ENCODE measurements at places on chromosomes 5 and 9.
A peak's percentile ranks its signal among the peaks of the same experiment; 100 is the strongest.

GRCh38 chr9:91415290-91415689 lies 8.3 kb downstream of the NFIL3 start:
- DNase-seq = no peak

DNA sequence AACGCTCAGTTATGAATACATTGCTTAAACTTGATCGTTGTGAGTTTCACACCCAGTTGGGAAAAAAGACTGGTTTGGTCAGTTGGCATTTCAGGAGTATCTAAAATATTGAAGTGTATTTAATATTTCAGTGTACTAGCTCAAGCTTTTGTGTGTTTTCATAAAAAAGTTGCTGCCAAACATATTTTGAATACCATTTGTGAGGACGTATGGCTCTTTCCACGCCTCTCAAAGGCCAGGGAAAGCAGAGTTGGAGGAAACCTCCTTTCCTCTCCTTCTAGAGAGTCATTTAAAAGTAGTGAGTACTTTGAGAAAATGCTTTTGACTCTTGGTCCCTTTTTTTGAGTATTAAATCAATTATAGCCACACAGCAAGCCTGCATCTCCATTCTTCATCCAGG lies 43.2 kb upstream of the ANKRD33B start:
- DNase-seq = no peak

DNA sequence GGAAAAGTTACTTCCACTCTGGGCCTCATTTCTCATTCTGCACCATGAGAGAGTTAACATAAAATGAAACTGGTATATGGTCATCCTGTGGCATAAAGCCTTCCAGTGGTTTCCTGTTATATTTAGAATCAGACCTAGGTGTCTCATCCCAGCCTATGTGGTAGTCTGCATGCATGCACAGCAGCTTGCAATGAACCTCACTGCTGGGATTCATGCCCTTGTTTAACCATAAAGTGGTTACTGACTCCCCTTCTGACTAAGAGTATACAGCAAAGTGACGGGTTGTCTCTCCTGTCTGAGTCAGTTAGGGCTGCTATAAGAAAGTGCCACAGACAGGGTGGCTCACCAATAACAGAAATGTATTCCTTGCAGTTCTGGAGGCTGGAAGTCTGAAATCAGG lies 14.7 kb upstream of the TDRD7 start:
- peak; percentile 16 for DNase-seq

- DNase-seq = no peak
Measured at GRCh38 chr5:131974016-131974415, 28.6 kb upstream of the MEIKIN start.

DNA sequence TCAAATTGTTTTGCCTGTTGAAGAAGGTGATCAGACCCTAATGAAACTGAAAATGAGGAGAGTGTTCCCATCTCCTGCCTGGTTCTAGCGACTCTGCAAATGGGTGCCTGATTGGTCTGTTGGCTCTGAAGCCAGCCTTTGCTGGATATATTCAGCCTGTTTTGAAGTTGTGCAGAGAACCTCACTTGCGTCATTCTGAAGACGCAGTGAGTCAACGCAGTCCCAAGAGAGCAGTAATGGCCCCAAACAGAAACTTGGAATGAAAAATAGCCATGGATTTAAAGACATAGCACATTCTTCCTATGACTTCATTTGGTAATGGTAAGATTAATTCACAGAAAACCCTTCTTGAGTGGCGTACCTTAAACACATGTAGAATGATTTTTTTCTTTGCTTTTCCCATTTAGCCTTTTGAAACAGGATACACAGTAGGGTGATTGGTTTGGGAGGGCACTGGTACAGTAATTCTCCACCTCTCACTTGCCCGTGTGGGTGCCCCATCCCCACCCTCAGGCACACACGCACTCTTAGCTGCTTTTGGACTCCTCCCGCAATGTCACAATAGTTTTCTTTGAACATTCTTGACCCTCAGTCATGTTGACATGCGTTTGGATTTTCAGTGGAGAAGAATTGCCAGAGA lies 54.1 kb upstream of the ABL1 start:
- DNase-seq = no peak

DNA sequence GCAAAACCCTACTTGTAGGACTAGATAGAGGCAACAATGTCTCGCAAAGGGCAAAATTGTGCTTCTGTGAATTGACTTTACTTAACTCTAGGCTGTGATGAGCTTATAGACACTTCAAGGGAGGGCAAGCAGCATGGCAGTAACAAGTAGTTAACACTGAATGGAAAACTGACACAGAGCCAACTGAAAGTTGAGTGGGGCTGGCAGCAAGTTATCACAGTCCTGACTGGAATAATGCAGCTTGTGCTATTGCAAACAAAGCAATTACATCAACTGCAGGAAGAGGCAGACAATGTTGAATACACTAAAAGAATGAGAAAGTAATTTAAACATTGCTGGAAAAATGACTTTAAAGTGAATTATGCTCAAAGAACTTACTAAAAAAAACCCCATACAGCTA lies 62.2 kb downstream of the RNF38 start:
- DNase-seq = no peak

DNA sequence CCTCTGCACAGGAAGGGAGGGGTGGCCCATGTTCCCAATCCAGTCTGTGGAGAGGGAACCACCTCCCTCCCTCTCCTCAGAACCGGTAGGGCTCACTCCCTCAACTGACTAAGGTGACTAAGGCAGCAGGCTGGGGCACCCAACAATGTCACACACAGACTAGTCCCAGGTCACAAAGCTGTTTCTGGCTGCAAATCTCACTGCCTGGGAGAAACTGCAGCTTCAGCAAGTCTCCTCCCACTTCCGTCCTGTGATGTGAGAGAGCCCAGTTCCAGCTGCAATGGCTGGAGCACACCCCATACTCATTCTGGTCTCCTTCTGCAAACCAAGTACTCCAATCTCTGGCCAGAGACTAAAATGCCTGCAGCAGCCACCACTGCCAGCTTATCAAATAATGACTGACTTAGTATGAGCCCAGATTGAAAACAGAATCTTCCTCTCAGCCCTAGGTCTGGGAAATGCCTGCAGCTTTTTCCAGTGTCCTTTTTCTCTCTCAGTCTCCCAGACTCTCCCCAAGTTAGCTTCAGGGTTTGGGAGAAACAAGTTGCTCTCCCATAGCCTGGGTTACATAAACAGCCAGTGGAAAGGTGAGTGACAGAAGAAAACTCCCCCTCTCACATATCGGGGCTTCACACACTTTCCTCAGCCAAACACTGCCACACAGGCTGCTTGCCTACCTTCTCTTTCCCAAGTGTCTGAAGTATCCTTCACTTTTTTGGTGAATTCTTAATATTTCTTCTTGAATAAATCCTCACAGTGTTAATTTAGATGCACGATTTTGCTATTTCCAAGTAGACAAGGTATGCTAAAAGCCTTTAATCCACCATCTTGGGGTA lies 247.4 kb upstream of the RASA1 start:
- DNase-seq = peak; percentile 24
